ENCODE measurements at places on chromosomes 7 and 10.
A peak's percentile ranks its signal among the peaks of the same experiment; 100 is the strongest.

DNA sequence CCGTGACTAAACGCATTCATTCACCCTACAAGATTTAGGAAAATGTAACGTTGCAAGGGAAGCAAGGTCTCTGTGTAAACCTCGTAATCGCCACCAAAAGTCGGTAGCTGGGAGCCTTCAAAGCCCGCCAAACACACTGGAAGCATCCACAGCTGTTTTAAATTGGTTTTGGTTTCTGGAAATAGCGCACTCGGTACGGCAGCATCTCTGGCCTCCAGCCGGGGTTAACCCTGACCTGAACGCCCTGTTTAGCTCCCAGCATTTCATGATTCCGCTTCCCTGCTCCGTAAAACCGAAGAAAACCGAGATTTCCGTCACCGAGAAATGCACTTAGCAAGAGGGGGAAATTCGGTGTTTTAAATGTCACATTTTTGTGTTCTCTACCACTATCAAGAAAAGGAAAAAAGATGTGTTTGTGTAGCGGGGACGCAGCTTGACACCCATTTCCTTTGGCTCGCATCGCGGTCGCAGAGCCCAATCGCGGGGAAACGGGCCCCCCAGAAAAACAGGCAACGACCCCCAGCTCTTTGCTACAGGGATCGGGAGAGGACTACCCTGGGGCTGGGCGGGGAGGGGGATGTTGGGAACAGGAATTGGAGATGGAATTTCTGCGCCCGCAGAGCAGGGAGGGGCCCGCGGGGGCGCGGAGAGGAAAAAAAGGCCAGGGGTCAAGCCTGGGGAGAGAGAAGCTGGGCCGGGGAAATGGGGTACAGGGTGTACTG lies 646 bp downstream of the SGCE start:
- peak; percentile 85 for DNase-seq

- DNase-seq: no peak
Observed at GRCh38 chr7:50707236-50708006, 75.3 kb downstream of the GRB10 start.

DNA sequence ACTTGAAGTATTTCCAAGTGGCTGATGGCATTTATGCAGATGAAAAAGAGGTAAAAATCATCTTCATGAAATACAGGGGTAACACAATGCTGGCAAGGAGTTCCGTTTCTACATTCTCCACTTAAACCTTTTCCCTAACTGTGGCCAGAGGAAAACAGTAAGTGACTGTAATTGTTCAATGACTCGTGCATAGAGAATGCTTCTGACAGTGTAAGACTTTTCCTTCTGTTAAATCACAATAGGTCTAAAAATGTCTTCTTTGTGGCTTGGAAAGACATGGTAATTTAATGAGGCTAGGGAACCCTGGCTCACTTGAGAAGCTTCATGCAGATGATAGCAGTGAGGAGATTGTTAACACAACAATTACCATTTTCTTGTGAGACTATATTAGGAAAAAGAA lies 50.3 kb upstream of the RSU1 start:
- DNase-seq: no peak

GRCh38 chr7:137325927-137326326 lies 17.6 kb downstream of the PTN start:
- no peak for DNase-seq

GRCh38 chr10:124644771-124645415 lies 99.3 kb downstream of the FAM53B start:
- no peak for DNase-seq

DNA sequence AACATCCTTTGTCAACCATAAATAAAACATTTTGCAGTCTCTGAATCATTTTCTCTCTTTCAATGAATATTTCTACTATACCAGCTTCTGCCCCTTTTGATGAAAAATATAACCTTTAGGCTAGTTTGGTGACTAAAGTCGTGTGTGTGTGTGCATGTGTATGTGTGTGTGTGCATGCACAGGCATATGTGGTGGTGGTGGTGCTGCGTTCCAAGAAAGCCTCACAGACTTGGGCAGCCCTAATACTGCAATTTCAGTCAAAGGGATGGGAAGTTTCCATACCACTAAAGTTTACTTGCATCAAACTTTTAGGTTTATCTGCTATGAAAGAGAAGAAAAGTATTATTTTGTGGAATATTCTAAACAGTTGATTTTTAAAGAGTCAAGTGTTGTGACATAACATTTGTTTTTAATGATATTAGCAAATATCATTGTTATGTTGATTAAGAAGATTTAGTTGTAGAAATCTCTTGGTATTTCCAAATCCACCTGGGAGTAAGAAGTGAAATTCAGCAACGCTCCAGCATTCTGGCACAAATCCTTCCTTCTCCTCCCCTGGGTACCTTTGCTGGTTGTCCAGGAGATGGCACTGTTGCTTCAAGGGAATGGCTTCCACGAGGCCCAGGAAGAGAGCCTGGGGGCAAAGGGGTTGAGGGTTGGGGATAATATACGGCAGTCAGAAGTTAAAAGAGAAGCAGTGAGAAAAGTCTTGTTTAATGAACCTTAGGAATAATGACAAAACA lies 41.5 kb downstream of the ASB4 start:
- peak; percentile 80 for DNase-seq

GRCh38 chr10:33052915-33053810 lies 95.1 kb upstream of the ITGB1 start:
- DNase-seq: no peak

DNA sequence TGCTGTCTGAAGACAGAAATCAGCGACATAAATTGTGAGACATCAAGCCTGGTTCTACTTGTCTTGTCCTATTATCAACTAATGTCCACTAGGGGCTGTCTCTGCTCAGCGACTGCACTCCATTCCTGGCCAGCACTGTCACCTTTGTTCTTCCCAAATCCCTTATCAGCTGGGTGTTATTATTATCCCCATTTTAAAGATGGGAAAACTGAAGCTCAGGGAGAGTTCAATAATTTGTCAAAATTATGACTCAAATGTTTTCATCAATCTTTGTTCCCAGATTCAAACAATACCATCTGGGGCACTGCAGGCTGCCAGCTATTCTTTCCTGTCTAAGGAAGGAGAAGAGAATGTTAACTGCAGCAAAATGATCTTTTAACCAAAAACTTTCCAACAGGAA lies 431.6 kb upstream of the NFE2L3 start:
- no peak for DNase-seq

DNA sequence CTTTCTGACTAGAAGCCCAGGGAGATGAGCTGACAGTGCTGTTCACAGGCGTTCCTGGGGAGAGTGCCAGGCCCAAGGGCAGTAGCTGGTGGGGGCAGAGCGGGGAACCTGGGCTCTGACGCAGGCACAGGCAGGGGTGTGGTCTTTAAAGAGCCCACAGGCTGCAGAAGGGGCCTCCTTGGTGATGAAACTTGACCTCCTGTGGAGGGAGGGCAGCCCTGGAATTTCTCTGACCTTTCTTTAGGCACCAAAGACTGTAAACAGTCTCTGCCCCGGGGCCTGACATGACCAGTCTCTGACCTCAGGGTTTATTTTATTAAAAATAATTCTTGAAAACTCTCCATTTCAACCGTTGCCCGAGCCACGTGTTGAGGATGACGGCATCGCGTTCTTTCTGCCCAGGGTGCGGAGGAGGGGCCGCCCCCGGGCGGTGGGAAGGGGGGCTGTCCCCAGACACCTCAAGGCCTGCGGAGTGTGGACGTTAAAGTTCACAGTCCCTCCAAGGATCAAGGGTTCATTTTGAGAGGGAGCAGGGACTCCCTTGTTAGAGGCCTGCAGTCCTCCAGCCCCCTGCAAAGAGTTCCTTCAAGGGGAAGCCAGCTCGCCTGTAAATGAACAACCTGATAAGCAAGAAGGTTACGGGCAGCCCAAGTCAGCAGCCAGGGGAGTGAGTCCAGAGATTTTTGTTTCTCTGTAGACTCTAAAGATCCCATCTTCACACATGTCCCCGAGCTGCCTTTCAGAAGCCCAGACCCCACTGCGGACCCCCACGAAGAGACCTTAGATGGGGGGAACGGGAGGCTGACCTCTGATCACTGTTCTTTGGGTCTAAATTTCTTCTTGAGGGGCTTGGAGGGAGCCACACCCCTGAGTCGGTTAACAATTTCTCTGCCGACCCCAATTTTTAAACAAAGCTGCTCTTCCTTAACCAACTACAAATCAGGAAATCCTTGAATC lies 128.9 kb downstream of the VIPR2 start:
- no peak for DNase-seq

GRCh38 chr7:25272265-25272664 lies 44.0 kb upstream of the NPVF start:
- no peak for DNase-seq

GRCh38 chr7:3094701-3095445 lies 51.2 kb upstream of the CARD11 start:
- no peak for DNase-seq

- DNase-seq: no peak
Observed at GRCh38 chr7:51244053-51244452, 72.6 kb downstream of the COBL start.

GRCh38 chr10:132300582-132300981 lies 7.2 kb downstream of the STK32C start:
- DNase-seq: no peak

GRCh38 chr10:18144928-18145327 lies 4.7 kb downstream of the CACNB2 start:
- DNase-seq: no peak

- DNase-seq: peak; percentile 18
Observed at GRCh38 chr7:2242541-2243429, 759 bp downstream of the NUDT1 start.

DNA sequence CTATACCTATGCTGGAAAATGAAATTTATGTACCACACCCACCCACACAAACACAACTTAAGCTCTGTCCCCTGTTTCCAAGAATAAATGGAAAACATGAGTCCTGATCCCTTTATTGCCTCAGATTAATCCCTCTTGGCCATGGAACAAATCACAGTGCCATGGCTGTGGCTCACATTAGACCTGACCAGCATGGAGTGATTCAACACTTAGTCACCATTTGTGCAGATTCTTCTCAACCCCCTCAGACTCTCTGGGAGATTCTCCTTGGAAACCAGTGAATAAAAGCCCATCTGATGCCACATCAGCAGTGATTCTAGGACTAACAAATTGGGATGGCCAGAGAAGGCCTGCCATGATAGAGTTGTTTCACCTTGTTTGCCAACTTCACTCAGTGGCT lies 204.4 kb upstream of the TMEM72 start:
- DNase-seq: no peak

DNA sequence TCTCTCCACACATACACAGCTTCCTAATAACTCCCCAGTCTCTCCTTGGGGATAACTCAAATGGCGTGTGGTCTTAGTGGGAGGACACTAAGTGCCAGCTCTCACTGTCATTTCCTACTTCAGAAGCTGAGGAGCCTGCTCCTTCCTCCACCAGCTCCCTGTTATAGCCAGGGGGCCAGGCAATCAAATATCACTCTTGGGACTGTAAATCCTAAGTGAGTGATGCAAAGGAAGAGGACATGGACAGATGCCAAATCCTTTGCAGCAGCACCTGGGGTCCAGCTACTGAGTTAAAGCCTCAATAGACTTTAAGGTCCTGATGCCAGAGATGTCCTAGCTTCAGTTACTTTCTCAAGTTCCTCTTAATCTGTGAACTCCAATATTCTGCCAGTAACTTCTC lies 34.1 kb downstream of the SEM1 start:
- DNase-seq: no peak

DNA sequence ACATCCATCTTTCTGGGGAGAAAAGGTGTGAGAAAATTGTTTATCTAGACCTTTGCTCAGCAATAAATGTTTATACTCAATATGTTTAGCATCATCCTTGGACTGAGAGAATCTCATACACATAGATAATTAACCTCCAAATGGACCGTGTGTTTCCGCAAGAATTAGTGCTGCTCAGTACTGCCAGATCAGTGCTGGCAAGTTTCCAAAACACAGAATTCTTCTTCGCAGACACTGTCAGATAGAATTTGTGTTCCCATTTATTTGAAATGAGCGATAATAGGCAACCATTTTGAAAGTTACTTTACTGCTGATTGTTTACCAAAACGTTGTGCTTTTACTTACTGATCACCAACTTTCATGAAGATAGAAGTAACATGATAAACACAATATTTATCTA lies 33.7 kb downstream of the STAMBPL1 start:
- no peak for DNase-seq

GRCh38 chr10:5827841-5828240 lies 14.6 kb upstream of the GDI2 start:
- DNase-seq: no peak

- no peak for DNase-seq
Observed at GRCh38 chr10:44195112-44196007, 189.5 kb downstream of the CXCL12 start.

DNA sequence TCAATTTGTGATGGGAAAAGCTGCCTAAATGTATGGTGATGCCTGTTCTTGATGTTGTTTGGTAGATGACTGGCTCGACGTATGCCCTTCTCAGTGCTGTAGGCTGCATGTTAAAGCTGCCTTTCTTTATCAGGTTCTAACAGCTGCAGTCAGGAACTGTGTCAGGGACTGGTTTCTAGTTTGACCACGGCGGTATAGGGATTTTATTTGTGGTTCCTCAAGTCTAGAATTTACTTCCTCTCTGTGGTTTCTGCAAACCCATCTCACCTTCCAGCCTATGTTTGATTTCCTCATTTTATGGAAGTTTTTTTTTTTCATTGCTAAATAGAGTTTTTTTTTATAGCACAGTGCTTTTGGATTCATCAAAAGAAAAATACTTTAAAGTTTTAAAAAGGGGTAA lies 26.5 kb downstream of the LMTK2 start:
- DNase-seq: no peak

DNA sequence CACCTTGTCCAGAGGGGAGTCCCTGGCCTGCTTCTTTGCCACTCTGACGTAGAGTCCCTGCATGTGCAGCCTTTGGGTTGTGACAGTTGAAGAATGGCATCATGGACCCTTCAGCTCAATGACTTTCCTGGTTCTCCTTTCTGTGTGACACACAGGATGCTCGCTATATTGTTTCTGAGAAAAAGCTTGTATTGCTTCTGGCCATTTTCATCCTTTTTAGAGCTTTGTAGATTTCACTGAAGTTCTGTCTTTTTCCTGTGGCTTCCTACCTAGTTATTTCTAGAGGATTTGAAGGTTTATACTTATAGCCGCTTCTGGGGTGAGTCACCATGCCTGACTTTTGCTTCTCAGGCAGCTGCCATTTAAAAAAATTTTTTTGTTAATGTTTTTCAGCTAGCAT lies 27.0 kb downstream of the SND1 start:
- DNase-seq: no peak

DNA sequence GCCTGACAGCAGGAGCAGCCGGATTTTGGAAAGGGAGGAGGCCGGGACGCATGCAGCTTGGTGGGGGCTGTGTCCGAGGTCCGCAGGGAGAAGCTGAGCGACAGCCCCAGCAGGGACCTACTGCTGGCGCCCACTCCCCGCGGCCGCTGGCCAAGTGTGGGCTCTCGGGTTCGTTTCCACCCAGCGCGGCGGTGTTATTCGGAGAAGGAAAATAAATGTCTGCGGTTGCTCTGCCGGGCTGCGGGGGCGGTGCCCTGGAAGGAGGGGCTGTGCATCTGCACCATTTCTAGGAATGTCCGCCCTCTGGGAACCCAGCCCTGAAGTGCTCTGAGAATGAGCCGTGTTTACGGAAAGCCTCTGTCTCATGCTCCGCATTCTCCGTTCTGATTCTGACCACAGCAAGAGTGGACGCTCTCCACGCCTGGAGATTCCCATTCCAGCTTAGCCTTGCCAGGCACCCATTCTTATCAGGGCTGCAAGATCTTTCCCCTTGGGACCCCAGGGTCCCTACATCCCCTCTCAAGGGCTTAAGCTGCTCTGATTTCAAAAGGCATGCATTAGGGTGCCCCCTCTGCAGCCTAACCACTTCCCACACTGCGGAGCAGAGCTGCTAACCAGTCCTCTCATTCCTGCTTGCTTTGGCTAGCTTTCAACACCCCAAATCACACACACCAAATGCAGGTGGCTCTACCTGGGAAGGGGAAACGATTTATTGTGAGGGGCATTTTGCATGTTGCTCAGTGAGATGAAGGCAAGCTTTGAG lies 256.6 kb upstream of the GLI3 start:
- DNase-seq: no peak

GRCh38 chr10:116777006-116777405 lies 34.6 kb upstream of the HSPA12A start:
- no peak for DNase-seq
